ENCODE measurements at places on chromosomes 12 and 14. TPM values are rescaled to one million over a fixed set of nuclear protein-coding genes. Genes with fewer than 3 reads are reported as not detected.
A peak's percentile ranks its signal among the peaks of the same experiment; 100 is the strongest.

Gene KRT79
- 0.26 TPM for total RNA-seq

Gene NUBPL
- total RNA-seq, result 9.9 TPM

Gene USP44
- not detected for total RNA-seq

Gene RPL10L
- total RNA-seq, result not detected

Gene CNTN1
- 4.1 TPM for total RNA-seq

Gene ADAM20
- 0.14 TPM for total RNA-seq

DNA sequence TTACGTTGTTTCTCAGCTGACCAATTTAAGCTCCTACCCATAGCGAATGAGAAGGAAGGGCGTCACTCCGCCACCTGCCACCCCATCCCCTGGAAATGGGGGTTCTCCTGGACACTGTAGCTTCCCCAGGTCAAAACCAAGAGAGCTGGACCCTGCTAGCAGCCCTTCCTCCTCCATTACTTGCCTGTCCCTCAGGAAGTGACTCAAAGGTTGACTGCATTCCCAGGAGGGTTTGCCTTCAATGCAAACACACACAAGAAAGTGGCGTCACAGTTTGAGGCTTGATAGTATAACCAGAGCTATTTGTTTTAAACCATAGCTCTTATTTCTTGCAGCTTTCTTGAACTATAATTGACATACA is 79.1 kb downstream of the KCNK13 start:
- DNase-seq, result peak; percentile 90

GRCh38 chr12:1692895-1693610 is 2.2 kb downstream of the ADIPOR2 start:
- DNase-seq, result no peak

- no peak for DNase-seq
These were observed 8.1 kb downstream of the MMP14 start for GRCh38 chr14:22844221-22845102.

GRCh38 chr14:40119321-40119720 is 687.1 kb upstream of the FBXO33 start:
- DNase-seq, result no peak

DNA sequence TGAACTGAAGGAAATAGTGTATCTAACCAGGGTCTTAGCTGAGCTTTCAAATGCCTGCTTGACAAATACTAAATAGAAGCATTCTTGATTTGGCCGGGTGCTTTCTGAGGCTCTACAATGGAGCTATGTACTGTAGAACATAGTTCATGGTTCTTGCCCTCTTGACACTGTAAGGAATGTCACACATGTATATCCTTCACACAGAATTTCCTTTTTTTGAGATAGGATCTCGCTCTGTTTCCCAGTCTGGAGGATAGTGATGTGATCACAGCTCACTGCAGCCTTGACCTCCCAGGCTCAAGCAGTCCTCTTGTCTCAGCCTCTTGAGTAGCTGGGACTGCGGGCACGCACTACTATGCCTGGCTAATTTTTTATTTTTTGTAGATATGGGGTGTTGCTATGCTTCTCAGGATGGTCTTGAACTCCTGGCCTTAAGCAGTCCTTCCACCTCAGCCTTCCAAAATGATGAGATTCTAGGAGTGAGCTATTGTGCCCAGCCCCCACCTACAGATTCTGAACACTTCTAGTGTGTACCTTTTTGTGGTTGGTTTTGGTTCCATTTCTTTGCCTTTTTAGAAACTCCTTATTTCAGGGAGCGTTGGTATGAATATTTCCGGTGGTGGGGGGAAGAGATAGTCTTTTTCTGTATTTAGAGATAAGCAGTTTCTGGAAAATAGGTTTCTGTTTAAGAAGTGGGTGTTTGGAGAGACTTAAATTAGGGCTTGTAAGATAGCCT is 4.2 kb downstream of the MLXIP start:
- DNase-seq, result no peak

- DNase-seq, result no peak
These were observed 17.3 kb upstream of the KRT86 start for GRCh38 chr12:52257074-52257551.

DNA sequence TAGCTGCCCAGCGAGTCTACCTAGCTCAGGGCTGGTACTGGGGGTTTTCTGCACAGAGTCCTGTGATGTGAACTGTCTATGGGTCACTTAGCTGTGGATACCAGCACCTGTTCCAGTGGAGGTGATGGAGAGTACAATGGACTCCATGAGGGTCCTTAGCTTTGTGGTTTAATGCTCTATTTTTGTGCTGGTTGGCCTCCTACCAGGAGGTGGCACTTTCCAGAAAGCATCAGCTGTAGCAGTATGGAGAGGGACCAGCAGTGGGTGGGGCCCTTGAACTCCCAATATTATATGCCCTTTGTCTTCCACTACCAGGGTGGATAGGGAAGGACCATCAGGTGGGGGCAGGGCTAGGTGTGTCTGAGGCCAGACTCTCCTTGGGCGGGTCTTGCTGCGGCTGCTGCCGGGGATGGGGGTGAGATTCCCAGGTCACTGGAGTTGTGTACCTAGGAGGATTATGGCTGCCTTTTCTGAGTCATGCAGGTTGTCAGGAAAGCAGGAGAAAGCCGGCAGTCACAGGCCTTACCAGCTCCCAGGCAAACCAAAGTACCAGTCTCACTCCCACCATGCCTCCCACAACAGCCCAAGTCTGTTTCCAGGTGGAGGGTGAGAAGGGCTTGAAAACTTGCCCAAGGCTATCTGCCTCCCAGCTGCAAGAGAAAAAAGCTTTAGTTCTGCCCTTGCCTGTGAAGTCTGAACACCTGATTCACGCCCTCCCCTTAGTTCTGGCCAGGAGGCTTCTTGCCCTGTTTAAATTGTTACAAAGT is 163.0 kb upstream of the NUDT4 start:
- DNase-seq, result no peak

- no peak for DNase-seq
These were observed 26.0 kb upstream of the LTBP2 start for GRCh38 chr14:74638066-74638465.

DNA sequence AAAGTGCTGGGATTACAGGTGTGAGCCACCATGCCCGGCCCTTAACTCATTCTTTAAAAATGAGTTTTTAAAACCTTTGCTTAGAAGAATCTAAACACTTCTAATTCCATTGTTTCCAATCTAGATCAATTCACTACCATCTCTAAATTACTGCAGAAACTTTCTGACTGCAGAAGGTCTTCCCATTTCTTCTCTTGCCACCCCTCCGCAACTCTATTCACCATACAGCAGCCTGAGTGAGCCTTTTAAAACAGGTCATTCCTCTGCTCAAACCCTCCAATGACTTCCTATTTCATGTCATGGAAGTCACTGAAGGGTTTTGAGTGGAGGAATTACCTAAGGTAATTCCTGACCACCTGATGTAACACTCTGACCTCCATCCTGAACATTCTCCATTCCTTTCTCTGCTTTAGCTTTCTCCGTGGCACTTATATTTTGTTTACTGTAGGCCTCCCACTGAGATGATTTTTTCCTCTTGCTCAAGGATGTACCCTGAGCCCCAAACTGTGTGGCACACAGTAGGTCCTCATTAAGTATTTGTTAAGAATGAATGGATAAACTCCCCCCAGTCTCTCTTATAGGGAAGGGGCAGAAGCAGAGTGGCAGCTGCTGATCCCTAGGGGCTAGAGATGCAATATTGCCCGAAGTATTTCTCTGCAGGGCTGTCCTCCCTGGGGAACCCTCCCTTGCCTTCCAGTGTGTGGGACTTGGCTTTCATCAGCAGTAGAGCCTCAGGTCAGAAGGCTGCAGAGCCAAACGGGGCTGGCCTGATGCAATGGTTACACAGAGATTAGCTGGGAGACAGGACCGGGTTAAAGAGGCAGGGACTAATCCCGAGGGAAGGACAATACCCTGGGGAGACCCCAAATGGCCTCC is 1.2 kb downstream of the DDIT3 start:
- DNase-seq, result no peak

- peak; percentile 68 for DNase-seq
These were observed 14.9 kb upstream of the IRF2BPL start for GRCh38 chr14:77043177-77043983.

Data from A172 (cell line).